ENCODE measurements at places on chromosomes 7 and 10.

- DNase-seq = no peak
These were observed 482.3 kb downstream of the SORCS1 start for GRCh38 chr10:106682175-106682574.

DNA sequence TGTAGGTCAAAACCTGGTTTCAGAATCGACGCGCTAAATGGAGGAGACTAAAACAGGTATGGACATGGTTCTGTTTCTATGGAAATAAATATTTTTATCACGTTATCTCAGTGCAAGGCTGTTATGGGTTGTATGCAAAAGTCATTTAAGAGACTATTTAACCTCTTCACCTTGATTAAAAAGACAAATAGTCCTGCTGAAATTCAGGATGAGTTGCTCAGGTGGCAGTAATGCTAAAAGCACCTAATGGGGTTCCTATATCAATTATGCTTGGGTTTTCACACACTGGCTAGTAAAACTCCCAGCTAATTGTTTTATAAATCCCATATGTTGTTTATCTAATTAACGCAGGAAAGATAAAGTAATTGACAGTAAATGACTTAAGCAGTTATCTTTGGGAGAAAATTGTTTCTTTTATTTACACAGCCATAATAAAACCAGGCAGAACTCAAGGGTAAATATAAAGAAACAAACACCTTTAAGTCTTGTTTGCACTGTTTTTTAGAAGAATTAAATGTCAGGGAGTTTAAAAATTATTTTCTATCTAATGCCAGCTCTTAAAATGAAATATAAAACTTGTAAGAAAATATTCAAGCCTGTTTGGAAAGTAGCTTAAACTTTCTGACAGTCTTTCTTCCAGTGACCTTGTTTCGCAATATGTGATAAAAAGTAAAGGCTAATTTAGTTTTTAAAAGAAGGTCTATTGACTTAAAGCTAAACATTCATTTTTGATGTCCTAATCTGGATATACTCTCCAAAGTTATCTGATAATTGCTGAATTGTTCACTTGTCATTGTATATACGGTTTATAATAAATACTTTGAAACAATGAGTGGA lies 3.2 kb downstream of the HHEX start:
- no peak for DNase-seq

- DNase-seq = no peak
These were observed 21.5 kb downstream of the OPTN start for GRCh38 chr10:13121500-13121854.

DNA sequence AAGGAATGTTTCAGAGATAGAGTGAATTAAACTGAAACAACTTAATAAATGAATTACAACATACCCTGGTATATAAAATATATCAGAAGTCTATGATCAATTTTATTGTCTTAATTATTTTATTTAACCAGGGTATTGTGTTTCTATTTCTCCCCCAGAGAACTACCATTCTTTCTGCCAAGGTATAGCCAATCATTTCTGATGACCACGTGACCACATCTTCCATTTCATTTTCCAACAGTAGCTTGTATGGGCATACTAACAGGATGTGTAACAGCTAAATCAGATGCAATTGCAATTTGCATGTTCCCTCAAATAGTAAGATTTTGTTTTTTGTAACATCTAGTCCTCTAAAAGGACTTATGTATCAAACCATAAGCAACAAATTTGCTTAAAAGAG lies 123.9 kb upstream of the COL1A2 start:
- DNase-seq = no peak

DNA sequence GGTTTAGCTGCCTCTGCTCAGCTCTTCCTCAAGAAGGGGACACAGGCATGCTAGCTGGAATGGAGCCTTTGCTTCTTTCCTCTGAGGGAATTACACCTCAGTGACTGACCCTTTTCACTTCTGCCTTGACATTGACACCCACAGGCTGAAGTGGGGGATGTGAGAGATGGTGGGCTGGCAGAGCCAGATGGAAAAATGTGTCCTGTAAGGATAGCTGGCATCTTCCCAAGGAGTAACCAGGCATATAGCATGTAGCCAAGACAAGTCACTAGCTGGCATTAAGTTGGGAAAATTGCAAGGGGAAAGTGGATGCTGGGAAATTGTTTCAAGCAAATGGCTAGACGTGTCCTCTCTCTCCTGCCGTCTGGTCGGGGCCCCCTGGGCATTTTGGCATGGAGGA lies 19.9 kb downstream of the STMP1 start:
- DNase-seq = no peak

- no peak for DNase-seq
These were observed 5.4 kb downstream of the CEP41 start for GRCh38 chr7:130435311-130435854.

GRCh38 chr7:122304996-122305421 lies 459 bp upstream of the FEZF1 start:
- DNase-seq = no peak

GRCh38 chr10:20573924-20574323 lies 323.2 kb downstream of the NEBL start:
- DNase-seq = no peak

DNA sequence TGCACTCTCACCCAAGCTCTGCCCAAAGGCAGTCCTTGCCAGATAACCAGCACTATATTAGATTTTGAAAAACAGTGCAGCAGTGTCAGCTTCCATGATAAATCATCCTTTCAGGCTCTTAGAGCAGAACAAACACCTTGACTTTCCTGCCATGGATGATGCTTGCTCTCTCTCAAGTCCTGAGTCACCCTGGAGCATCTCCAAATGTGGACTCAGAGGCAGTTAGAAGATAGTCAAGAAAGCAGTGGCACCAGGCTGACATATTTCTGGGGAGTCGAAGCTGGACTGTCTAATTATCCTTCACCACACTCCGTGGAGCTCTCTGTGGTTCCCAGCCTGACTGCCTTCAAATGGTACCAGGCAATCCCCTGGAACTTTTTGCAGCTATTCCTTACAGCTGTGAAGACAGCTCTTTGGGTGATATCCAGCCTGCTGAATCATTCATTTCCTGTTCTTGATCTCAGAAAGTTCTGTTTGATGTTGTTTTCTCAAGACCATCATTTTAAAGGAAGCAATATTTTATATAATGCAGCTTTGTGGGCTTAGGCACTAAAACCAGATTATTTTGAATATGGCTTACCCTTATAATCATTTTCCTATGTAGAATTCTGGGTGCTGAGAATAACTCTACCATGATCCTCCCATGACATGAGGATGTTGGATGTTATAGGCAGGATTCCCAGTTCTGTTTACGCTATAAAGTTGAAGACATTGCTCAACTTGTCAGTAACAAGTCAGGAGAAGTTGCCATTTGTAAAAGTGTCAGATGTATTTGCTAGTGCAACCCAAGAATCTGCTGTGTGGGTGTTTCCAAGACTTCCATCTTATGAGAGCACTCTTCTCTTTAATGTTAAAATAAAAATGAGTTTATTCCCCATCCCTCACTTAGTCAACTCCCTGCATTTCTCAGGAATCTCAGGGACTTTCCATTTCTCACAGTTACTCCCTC lies 233.8 kb downstream of the C7orf25 start:
- no peak for DNase-seq

DNA sequence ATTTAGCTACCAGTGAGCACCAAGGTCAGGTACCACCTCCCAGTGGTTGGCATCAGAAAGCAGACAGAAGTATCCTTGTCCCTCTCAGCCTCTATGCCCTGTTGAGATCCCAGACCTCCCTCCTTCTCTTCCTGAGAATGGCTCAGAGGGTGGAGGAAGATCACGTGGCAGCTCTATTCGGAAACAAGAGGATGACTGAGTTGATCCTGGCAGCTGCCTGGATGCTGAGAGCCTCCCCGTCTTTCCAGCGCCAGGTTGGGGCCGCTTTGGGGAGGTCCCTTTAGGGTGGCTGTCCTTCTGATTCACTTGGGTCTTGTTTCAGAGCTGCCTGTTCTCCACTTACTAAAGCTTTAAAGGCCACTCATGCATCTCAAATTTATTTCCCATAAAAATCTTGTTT lies 36.9 kb upstream of the NPFFR1 start:
- no peak for DNase-seq

GRCh38 chr7:117017017-117017451 lies 63.7 kb downstream of the ST7 start:
- DNase-seq = no peak

GRCh38 chr7:50531401-50531911 lies 33.7 kb downstream of the DDC start:
- DNase-seq = peak; percentile 26

DNA sequence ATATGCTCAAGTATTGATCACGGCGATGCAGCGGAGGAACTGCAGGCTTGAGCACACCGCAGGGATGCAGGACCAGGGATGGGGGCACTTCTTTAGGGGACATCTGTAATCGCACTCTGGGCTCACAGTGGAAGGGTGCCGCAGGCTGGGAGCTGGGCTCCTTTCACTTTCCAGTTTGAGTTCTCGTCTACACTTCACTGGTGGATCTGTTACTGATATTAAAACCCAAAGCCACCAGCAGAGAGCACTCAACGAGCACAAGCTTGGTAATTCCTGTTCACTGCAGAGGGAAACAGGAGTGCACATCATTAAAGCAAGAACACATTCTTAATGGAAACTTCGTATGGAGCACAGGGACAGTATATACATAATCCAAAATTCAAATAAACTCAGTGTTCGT lies 91.3 kb downstream of the PARD3 start:
- DNase-seq = no peak

GRCh38 chr7:40316176-40316575 lies 181.4 kb downstream of the SUGCT start:
- no peak for DNase-seq

DNA sequence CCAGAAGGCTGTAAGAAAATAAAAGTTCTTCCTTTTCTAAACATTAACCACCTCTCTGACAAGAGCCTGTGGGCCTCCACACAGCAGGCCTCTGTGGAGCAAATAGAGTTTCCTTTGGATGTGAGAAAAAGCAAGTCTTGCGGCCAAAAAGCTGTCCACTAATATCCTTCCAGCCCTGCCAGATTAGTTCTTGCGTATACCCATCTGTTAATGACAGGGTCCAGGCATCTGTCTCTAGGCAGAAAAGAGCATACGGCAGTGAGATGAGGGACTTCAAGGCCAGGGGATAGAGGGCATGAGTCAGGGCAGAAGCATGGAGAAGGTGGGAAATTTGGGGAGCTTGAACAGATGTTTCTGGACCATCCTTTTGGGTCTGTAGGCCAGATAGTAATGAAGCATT lies 164.9 kb downstream of the NSUN6 start:
- DNase-seq = no peak

DNA sequence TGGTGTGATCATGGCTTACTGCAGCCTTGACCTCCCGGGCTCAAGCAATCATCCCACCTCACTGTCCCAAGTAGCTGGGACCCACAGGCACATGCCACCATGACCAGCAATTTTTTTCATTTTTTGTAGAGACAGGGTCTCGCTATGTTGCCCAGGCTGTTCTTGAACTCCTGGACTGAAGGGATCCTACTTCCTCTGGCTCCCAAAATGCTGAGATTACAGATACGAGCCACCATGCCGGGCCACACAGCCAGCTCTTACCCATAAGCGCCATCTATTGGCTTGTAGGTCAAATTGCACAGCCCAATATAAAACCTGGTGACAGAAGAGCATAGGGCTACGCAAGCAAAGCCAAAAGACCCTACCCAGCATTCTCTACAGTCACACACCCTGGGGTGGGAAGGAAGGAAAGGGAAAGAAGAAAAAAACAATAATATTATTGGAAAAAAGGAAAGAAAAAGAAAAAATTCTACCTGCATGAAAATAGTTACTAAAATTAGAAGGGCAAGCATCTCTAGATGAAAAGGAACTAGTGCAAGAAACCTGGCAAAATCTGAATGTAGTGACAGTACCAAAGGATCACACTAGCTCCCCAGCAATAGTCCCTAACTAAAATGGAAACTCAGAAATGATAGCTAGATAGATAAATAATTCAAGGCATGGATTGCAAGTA lies 29.4 kb upstream of the AMPH start:
- DNase-seq = peak; percentile 11

GRCh38 chr10:67771200-67771599 lies 66.8 kb downstream of the DNAJC12 start:
- no peak for DNase-seq

GRCh38 chr7:138907850-138908249 lies 73.3 kb downstream of the KIAA1549 start:
- no peak for DNase-seq

GRCh38 chr10:49465736-49466135 lies 69.8 kb upstream of the DRGX start:
- DNase-seq = no peak

DNA sequence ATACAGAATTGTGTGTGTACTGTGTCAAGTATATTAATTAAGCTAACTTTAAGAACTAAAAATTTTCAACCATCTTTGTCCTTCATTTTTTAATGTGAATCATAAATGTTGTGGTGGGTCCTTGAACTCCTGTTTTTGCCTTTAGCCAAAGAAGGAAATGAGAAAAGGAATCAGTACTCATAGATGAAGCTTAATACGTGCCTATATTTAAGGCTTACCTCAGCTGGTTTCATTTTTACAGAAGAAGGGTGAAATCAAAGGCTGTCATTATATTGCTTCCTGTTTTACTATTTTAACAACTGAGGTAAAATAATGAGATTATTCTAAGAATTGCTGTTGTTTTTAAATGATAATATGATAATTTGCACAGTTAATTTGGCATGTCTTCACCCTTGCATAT lies 6.3 kb upstream of the SNX13 start:
- no peak for DNase-seq

DNA sequence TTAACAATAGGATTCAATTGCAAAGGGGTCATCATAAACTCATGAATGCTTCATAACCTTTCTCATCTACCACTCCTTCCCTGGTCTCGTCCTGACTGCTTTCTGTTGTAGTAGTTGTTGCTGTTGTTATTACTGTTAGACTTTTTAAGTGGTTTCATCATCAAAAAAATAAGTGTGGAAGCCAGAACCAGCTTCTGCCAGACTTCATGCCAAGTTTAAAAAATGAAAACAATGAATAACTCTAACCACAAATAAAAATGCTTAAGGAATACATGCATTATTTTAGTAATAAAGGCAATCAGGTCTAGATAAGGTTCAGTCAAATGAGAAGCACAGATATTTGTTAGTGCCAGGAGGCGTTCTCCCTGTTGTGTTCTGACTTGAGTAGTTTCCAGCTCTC lies 85.4 kb downstream of the PCLO start:
- no peak for DNase-seq

GRCh38 chr10:70816220-70816894 lies 609 bp downstream of the SGPL1 start:
- DNase-seq = peak; percentile 49

- no peak for DNase-seq
These were observed 15.1 kb downstream of the FZD8 start for GRCh38 chr10:35626971-35627507.

DNA sequence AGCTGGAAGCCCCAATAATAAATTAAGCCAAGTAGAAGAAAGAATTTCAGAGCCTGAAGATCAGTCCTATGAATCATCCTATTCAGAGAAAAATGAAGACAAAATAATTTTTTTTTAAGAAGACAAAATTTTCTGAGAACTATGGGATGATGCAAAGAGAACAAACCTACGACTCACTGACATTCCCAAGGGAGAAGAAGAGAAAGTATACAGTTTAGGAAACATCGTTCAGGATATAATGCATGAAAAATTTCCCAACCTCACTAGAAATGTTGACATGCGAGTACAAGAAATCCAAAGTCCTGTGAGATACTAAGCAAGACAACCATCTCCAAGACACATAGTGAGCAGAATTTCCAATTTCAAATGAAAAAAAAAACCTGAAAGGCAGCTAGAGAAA lies 150.5 kb downstream of the THSD7A start:
- no peak for DNase-seq

Data from activated CD4-positive, alpha-beta T cell treated with anti-CD3 and anti-CD28 coated beads, Interleukin-2, amount 50 U/mL, for 48 hours (primary cell).